Activated CD4-positive, alpha-beta T cell treated with anti-CD3 and anti-CD28 coated beads for 24 hours (primary cell): ENCODE measurements at places on chromosomes 2 and 18.

GRCh38 chr18:3806656-3807055, 356.7 kb downstream of the TGIF1 start:
- no peak for DNase-seq

DNA sequence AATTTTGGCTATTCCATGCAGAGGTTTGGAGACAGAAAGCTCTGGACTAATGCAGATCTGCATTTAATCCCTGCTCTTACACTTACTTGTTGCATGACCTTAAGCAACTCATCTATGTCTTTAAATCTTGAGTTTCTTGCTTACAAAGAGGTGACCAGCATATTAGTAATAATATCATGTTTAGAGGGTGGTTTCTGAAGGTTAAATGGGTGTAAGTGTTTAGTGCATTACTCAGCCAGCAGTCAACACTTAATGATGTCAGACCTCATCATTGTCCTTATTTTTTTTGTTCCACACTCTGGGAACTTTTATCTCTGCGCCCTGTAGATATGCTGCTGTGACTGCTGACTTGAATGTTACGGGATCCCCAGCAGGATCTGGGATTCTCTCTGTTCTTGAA, 1.7 kb downstream of the IL1RL1 start:
- no peak for DNase-seq

DNA sequence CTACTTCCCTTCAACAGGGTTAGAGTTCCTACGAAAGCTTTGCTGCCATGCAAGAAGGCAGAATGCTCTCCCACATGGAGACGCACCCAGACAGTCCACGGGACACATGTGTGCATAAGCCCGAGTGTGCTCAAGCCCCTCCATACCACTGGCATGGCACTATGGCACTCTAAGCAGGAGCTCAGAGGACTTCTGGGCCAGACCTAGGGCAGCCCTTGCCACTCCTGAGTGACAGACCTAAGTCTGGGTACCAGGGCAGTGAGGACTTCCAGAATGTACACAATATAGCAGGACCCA, 11.4 kb upstream of the ARID5A start:
- no peak for DNase-seq

GRCh38 chr2:4914551-4914950, 777.6 kb upstream of the SOX11 start:
- no peak for DNase-seq

- DNase-seq: no peak
Measured at GRCh38 chr2:158635961-158636601, 159.0 kb upstream of the DAPL1 start.

GRCh38 chr2:225891771-225892170, 492.3 kb downstream of the NYAP2 start:
- DNase-seq: no peak

DNA sequence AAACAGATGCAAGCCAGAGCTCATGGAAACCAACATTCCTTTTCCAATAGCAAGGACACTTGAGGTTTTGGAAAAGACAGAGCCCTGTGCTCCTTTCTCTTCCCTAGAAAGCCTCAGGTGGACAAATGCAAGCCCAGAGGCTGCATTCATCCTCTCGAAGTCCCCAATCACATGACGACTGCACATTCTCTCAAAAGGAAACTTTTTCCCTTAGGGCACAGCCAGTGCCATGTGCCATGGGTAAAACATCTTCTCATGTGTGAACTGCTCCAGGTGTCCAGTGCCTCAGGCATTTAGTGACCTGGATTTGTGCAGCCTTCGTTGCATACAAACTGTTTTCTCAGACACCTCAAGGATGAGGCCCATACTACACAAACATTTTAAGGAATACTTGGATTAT, 140.7 kb downstream of the LAMA1 start:
- no peak for DNase-seq

DNA sequence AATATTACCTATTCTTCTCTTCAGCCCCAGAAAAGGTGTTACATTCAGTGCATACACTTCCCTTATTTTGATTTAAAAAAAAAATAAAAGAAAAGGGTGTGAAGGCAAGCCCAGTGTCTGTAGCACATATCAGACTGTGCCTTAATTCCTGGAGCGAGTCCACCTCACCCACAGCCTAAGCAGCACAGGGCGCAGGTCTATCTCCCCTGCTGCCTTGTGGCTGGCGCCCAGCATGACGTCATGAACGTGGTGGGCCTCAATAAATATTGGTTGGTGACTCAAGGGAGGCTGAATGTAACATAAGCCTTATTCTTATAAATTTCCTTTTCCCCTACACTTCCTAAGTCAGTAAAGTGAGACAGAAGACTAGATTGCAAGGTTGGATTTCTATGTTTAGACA, 26.4 kb downstream of the ST3GAL5 start:
- no peak for DNase-seq

GRCh38 chr2:72210470-72210869, 62.8 kb upstream of the CYP26B1 start:
- DNase-seq: no peak

DNA sequence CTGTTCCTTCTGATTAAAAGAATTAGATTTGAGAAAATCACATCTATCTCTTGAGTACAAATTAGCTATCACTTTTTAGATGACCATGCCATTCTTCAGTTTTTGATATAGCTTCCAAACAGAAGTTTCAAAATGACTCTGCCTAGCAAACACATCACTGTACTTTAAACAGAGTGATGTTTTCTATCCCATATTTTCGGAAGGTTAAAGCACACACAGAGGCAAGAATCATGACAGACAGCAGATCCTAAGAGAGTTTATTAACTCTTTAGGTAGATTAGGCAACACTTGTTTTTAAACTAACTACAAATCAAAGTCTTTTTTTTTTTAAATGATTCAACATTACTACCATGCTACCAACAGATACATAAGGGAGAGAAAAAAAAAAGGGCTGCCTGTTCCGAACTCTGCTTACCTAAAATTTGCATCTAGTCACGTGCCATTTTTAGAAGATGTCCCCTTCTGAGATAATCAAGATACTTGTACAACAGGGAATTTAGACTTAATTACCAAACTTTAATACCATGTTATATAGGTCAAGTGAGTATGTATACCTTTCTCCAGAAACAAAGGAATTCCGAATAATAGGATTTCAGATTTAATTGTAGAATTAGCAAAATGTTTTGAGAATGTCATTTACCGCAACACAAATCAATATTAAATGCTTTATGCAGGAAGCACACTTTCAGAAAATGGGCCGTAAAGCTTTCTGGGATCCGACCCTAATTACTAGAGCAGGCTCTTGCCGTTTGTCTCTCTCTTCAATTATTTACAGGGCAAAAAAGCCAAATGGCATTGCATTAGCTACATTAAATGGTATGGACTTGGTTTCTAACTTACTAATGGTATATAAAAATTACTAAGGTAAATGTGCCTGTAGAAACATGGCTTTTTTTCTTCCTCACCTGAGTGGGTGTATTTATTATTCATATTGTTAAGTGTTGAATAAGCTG, 2.6 kb downstream of the RBMS1 start:
- no peak for DNase-seq

GRCh38 chr18:25929787-25930186, 160.6 kb downstream of the SS18 start:
- no peak for DNase-seq

DNA sequence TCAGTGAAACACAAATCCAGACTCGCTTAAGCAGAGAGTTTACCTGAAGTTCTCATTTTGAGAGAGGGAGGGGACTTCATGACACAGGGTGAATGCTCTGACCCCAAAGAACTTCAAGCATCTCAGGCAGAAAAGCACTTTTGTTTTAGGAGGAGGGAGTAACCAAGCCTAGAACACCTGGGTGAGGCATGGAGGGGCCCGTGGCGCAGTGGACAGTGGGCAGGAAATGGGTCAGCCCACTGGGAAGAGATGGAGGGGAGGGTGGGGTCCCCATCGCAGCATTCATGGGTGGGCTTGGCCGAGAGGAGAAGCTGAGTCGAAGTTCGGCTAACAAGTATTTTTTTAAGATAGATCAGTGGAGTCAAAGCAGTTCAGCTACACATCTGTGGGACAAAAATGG, 67.9 kb downstream of the SH3YL1 start:
- no peak for DNase-seq

- DNase-seq: no peak
Measured at GRCh38 chr2:120602251-120602650, 133.4 kb upstream of the GLI2 start.

GRCh38 chr2:14619441-14619840, 13.1 kb upstream of the LRATD1 start:
- no peak for DNase-seq

- no peak for DNase-seq
Measured at GRCh38 chr2:148726228-148726627, 81.7 kb downstream of the EPC2 start.

GRCh38 chr2:231970461-231970860, 8.9 kb downstream of the DIS3L2 start:
- DNase-seq: no peak

DNA sequence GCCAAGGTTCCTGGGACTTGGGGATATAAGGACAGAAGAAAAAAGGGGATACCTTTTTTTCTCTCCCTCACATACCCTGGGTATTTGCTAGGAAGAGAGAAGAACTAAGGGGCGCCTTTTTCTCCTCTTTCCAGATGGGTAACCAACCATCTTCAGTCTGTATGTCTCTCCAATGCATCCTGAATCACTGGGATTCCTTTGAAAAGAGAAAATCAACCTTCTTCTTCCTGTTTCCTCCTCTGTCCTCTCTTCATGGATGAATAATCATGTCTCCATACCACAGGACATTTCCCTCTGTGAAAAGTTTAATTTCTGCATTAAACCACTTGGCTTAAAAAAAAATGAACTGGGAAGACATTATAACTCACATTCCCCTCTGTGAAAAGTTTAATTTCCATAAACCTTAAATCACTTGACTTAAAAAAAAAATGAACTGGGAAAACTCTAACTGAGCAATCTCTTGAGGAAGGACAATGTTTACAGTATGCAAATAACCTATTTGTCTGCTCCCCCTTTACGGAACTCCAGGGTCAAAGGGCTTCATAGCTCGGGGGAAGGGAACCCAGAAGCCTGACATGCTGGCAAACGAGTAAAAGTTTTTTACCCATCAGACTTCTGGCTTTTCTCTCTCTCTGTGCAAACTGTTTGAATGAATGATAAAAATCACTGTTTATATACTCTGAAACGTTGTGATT, 56.7 kb upstream of the FAM98A start:
- DNase-seq: no peak

DNA sequence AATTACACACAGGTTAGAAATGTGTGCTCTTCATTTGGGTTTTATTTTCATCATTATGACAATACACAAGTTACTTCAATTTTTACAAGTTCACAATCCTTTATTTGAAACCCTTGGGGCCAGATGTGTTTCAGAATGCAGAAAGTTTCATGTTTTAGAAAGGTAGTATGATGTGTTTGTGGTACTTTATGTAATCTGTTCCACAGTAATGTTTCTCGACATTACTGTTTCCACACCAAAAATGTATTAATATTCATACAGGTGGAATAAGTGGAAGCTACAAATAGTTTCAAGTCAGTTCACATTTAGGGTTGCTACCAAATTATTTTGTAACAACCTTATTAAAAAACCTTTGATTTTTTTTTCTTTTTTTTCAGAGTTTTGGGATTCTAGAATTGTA, 10.4 kb downstream of the UBE2E3 start:
- no peak for DNase-seq

GRCh38 chr2:32008805-32009515, 1.8 kb downstream of the MEMO1 start:
- DNase-seq: peak; percentile 5

GRCh38 chr18:58255701-58256311, 211.8 kb downstream of the NEDD4L start:
- DNase-seq: no peak

DNA sequence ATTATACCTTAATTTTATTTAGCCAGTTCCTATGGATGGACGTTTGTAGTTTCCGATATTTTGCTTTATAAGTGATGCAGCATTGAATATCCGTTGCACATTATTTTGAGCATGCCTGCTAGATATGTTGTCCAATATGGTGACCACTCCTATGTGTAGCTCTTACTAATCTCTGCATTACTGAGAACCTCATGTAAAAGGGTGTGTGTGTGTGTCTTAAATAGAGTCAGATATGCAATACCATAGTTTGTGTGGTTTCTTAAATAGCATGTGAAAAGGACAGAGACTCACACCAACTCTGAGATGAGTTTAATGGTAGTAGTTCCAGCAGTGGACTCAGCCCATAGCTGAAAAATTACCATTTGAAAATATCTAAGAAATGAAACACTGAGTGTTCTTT, 32.3 kb downstream of the CD8A start:
- no peak for DNase-seq

GRCh38 chr2:201108341-201108740, 7.6 kb upstream of the CFLAR start:
- no peak for DNase-seq

DNA sequence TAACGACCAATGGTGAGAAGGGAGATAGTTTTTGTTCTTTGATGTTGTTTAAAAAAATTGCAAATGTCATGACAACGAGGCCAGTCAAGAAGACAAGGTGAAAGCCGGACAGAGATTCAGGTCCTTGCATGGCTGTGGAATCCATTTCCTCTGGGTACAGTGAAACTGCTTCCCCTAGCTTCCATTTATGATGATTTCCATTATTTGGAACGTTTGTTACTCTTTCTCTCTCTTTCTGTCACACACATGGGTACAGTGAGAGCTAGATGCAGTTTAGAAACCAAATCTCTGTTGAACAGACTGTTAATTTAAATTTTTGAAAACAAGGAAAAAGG, 57.4 kb upstream of the MSH2 start:
- no peak for DNase-seq

GRCh38 chr18:36786686-36787085, 42.1 kb downstream of the TPGS2 start:
- no peak for DNase-seq

- DNase-seq: no peak
Measured at GRCh38 chr18:74567822-74568221, 29.8 kb upstream of the ZNF407 start.

DNA sequence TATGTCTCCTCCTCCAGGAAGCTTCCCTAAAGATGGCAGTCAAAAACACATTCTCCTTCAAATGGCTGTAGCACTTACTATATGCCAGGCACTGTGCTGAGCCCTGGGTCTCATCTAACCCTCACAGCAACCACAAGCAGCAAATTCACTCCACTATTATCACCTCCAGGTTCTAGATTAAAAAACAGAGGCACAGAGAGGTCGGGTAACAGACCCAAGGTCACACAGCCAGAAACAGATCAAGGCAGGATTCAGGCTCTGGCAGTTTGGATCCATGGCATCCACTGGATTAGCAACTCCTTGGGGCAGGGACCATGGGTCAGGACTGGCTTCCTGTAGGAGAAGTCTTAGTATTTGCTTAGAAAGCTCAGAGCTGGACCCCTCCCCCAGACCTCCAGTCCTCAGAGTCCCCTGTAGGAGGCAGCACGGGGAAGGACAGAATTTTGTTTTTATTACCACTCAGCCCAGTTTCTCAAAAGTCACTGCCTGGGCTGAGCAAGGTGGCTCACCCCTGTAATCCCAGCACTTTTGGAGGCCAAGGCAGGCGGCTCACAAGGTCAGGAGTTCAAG, 34.4 kb downstream of the ZFP36L2 start:
- DNase-seq: no peak
